ENCODE measurements at places on chromosomes 1 and 21.

GRCh38 chr1:214830941-214831340 is 227.9 kb downstream of the CENPF start:
- no peak for DNase-seq

DNA sequence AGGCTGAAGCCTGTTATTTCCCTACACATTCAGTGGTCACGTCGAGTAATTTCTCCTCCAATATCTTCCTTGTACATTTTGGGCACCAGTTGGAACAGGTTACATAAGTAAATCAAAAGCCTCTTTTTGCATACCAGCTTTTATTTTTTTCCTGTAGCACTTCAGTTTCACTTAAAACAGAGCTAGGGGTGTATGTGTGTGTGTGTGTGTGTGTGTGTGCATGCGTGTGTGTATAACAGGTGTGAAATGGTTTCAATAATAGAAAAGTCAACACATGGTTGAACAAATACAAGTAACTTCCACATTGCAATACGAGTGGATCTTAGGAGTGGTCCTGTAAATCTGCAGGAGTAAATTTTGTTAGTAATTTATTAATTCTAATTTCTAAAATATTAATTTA is 3.0 kb upstream of the MAN1A2 start:
- DNase-seq, result peak; percentile 42

DNA sequence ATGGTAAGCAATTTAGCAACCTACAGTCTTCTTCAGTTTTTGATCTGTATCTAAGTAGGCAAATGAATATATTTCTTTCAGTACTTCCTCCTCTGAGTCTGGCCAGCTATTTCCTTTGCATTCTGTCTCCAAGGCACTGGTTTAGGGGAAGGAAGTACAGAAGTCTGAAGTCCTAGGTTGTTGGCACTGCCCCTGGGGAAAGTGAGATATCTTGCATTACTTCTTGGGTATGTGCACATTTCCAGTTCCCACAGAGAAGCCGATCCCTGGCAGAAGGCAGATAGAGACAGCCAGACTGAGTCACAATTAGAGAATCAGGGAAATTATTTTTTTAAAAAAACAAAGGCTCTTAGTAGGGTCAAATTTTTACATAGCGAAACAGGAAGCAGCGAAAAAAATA is 98.8 kb downstream of the RASAL2 start:
- DNase-seq, result peak; percentile 85

DNA sequence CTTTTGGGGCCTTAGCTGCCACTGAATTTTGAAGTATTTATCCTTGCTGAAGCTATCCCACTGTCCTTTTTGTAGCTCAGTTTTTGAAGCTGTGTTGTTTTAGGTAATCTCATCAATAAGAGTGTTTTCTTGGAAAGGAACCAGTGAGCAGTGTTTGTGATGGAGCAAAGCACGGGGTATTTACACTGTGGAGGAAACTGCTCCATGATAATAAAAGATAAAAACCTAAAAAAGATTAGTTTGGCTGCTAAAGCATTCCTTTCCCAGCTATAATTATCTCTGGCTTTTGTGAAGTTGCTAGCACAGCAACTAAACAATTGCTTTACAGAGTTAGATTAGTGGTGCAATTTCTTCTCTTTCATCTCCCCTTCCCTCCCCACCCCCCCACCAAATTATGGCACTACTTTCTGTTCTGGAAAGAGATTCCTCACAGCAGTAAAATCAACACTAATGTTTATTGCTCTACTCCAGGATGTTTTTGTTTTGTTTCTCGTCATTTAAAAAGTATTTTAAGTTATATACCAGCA is 21.5 kb downstream of the SRRM1 start:
- DNase-seq, result no peak

- DNase-seq, result no peak
Measured at GRCh38 chr1:5664906-5665875, 327.0 kb downstream of the NPHP4 start.

All from osteoblast (primary cell).